ENCODE measurements at places on chromosomes 12 and 14.

DNA sequence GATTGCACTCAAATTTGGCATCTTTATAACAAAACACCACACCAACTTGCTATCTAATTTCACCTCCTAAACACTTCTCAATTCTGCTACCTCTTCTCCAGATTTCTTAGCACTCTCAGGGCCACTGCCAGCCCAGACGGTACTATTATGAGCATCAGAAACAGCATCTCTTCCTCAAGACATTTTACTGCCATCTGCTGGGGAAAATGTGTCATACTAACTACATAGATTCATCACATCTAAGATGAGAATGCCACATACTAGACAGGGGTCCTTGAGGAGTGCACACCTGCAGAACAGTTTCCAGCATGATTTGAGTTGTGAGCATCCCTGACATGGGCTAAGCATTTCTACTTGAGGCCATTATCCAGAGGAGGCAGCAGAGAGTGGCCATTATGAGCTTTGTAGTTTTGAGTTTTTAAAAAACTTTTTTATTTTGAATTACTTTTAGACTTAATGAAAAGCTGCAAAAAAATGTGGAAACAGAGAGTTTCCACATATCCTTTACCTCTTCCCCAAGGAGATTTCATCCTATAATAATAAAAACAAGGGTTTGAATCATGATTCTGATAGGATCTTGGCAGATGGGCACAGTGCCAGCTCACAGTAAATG is 15.1 kb upstream of the GRIP1 start:
- DNase-seq: no peak

- no peak for DNase-seq
Observed at GRCh38 chr12:123960029-123960735, 12.4 kb downstream of the CCDC92 start.

GRCh38 chr12:50024805-50025186 is 498 bp downstream of the RACGAP1 start:
- no peak for DNase-seq

GRCh38 chr14:102461490-102462338 is 47.9 kb downstream of the ANKRD9 start:
- no peak for DNase-seq

DNA sequence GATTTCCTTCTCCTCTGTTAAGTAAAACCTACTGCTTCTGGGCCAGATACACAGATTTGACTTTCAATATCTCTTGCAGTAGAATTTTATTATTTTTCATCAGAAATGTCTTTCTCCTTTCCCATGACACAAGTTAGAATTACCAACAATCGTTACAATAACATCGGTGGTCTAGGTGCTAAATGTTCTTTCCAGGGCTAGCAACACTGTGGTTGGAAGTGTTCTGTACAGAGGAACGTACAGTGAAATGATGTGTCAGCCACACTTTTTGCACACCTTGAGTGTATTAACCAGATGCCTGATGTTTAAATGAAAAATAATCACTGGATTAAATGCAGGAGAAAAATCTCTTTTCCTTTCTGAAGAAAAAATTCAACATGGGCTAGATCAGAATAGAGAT is 27.7 kb upstream of the KLRD1 start:
- DNase-seq: no peak

GRCh38 chr14:68215629-68216028 is 396.1 kb downstream of the RAD51B start:
- DNase-seq: no peak

- DNase-seq: no peak
Observed at GRCh38 chr14:52117111-52117832, 48.4 kb upstream of the NID2 start.
